AG04450 (cell line): ENCODE measurements at places on chromosomes 16 and 17.

- no peak for DNase-seq
These were observed 36.9 kb downstream of the ZNF207 start for GRCh38 chr17:32386844-32387243.

DNA sequence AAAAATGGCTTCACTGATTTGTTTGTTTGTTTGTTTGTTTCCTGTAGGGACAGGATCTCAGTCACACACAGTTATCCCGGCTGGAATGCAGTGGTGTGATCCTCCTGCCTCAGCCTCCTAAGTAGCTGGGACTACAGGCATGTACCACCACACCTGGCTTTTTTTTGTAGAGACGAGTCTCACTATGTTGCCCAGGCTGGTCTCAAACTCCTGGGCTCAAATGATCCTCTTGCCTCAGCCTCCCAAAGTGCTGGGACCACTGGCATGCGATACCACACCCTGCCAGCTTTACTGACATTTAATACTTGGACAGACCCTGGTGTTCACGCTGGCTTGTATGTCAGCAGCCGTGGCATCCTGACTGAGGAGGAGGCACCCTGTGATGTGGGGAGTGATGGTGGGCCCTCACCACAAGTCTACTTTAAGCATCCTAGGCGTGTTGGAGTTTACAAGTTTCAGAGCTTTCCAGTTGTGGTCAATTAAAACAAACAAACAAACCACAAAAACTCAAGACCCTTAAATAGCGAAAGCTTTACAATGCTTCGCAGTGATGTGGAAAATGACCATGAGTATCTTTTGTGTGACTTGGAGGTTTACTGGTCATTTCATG, 5.1 kb downstream of the ABCA3 start:
- no peak for DNase-seq

DNA sequence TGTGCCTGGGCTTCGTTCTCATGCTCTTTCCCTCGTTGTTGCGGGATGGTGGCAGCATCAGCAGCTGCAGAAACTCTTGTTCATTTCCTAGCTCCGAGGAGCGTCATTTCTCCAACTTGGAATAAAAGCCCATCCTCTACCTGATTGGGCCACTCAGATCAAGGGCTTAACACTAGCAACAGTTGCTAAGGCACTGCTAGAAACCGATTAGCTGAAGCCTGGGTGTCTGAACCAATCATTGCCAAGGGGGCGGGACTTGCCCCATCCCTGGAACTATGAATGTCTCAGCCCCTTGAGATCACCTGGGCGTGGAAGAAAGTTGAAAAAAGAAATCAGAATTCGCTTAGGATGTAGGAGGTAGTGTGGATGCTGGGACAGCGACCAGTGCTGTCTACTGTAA, 145.3 kb downstream of the FOXL1 start:
- no peak for DNase-seq

- no peak for DNase-seq
These were observed 2.4 kb downstream of the CYGB start for GRCh38 chr17:76534831-76535732.

DNA sequence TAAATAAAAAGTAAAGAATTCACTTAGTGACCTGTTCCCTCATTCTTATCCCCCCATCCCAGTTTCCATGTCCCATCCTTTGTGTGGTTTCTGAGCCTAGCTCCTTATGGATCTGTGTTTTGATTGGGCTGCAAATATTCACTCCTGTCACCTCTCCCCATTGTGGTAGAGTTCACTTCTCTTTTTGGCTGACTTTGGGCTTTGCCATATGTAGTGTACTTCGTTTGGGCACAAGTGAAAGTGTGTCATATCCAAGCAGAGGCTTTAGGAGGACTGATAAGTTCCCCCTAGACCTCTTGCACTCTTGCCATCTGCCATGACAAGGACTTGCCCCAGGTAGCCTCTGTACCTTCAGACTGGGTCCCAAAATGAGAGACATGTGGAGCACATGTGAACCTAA, 13.0 kb upstream of the DHRS7B start:
- no peak for DNase-seq

DNA sequence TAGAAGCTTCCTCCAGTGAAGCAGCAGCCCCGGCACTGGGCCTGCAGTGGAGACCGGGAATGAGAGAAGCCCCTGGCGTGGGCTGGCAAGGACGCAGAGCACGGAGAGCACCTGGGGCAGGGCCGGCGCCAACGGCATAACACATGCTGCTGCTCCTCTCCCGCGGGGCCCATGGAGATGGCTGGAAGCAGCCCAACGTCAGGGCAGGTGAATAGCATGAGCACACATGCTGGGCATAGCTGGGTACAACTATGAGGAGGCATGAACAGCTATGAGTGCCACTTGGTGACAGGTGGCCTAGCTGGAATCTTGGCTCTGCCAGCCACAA, 46.4 kb downstream of the IRF8 start:
- no peak for DNase-seq

DNA sequence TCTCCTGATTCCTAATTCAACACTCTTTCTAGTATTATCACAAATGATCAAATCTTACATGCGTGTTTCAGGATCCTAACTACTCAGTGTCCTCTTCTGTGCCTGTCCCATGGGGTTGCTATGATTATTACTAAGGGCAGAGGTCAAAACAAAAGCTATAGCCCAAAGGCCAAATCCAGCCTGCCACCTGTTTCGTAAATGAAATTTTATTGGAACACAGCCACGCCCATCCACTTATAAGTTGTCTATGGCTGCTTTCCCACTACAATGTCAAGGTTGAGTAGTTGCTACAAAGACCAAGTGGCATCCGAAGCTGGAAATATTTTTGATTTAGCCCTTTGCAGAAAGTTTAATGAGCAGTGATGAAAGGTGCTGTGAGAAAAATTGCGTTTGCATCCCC, 336.6 kb downstream of the TMEM114 start:
- no peak for DNase-seq

GRCh38 chr17:45929344-45929743, 35.0 kb downstream of the MAPT start:
- DNase-seq, result no peak

GRCh38 chr17:80655608-80656007, 111.0 kb downstream of the RPTOR start:
- no peak for DNase-seq

- no peak for DNase-seq
These were observed 69.5 kb downstream of the CMIP start for GRCh38 chr16:81514041-81514559.

GRCh38 chr16:10624527-10624926, 44.1 kb upstream of the EMP2 start:
- DNase-seq, result no peak

- DNase-seq, result no peak
These were observed 6.3 kb downstream of the BANP start for GRCh38 chr16:87957296-87958094.

DNA sequence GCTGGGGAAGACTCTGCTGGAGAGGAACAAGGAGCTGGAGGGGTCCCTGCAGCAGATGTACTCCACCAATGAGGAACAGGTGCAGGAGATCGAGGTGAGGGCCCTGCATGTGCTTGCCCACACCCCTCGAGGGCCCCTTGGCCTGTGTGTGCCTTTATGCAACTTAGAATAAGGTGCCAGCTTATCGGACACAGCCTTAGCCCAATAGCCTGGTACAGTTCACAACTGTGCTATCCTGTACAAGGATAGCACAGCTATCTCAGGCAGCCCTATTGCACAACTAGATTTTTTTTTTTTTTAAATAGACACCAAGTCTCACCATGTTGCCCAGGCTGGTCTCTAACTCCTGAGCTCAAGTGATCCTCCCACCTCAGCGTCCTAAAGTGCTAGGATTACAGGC, 12.1 kb downstream of the CDR2L start:
- DNase-seq, result no peak

GRCh38 chr17:7215136-7215638, 4.4 kb downstream of the DLG4 start:
- DNase-seq, result no peak

- DNase-seq, result no peak
These were observed 57.5 kb downstream of the CDH13 start for GRCh38 chr16:82684256-82684655.

DNA sequence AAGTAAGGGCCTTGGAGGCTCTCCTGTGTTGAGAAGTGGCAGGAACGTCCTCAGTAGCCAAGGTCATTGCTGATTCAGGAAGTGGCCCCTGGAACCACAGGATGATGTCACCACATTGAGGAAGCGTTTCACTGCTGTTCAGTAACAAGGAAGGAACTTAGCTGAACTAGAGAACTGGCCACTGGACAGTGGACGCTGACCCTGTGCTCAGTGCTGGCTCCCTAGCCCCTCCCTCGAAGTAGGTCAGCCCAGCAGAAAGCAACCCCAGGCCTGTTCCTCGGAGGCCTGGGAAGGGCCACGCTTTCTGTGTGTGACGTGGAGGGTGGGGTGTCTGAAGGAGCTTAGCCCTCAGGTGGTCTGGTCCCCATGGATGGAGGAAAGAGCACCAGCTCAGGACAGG, 58.3 kb downstream of the B9D1 start:
- no peak for DNase-seq

DNA sequence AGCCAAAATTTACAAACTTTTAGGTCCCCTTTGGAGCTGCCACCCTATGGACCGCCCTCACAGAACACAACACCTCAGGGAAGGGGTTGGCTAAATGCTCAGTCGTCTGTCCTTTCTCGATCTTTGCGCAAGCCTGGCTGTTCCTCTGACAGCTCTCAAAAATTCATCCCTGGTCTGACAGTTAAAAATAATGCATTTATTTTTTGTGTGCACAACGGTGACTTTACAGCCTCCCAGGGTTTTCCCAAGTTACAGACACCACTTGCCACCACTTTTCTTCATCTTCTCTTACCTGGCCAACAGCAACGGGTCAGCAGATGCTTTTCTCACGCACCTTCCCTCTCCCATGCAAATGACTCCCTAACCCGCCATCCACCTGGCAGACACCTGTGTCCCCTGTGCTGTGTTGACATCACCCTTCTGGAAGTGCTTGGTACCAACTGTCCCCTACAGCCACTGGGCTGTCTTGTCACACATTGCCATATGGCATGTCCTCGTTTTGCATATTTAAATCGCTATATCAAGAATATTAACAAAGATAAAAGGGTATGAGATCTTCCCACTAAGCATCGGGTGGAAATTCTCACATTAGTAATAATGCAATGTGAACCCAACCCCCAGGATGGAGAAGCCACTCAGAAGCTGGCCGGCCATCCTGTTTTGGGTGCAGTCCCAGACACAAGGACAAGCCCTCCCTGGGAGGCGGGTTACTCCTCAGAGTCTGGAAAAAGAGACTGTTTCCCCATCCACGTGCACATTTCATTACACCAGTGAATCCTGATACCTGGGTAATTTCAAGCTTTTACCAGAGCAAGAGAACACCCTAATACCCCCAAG, 187.0 kb downstream of the ZFHX3 start:
- no peak for DNase-seq

DNA sequence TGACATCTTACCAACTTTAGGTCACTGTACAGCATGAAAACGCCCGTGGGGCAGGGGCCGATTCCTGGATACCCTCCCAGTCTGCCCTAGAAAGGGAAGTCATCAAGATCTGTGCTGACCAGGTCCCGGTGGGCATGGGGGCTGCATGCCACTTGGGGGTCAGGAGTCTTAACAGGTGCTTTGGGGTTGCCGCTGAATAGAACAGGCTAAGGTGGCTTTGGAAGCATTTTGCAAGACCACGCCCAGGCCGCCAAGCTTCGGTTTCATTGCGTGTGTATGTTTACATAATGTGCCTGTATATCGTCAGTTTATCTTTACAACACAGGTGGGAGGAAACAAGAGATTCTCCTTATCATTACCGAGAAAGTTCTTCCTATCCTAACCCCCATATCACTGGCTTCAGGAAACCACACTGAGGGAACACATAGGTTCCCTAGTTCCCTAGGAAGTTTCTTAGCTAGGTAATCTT, 13.3 kb upstream of the USP36 start:
- DNase-seq, result no peak
